Right lobe of liver (tissue), 6 donors: ENCODE measurements at places on chromosomes 4 and X.
A peak's percentile ranks its signal among the peaks of the same experiment; 100 is the strongest.

- no peak for DNase-seq
These were observed 69.9 kb downstream of the CHIC2 start for GRCh38 chr4:53994382-53995102.

GRCh38 chr4:78880874-78881492 lies 58.3 kb downstream of the PAQR3 start:
- no peak for DNase-seq

DNA sequence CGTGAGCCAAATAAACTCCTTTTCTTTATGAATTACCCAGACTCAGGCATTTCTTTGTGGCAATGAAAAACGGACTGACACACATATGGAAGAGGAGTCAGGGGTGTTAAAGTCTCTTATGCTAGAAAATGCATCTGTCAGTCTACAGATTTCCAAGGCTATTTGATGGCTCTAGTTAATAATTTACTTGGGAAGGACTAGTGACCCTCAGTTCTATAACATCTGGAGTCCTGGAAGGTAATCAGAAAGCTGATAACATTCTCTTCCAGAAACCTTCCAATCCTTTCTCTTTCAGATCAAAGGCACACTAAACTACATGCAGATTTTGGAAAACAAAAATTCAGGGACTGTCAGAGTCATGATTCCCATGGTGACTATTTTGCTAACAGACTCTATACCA lies 142.0 kb upstream of the TEX13D start:
- DNase-seq, result no peak

- no peak for DNase-seq
These were observed 434.9 kb downstream of the PDGFC start for GRCh38 chr4:156536661-156537060.

GRCh38 chrX:133579631-133580030 lies 164.3 kb upstream of the GPC4 start:
- DNase-seq, result no peak

DNA sequence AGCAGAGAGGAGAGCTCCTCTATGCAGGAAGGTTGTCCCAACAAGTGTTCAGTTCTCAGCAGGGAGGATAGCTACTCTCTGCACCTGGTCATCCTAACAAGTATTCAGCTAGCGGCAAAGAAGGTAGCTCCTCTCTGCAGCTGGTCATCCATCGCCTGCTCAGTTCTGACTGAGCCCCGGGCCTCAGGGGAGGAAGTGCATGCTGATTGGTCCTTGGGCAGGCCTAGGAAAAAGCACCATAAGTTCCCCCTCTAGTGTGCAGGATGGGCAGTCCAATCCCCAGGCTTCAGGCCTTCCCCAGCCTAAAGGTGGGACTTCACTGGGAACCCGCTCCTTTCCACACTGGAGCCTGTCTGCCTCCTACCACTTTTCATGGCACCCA lies 4.4 kb upstream of the FBXW7 start:
- no peak for DNase-seq

DNA sequence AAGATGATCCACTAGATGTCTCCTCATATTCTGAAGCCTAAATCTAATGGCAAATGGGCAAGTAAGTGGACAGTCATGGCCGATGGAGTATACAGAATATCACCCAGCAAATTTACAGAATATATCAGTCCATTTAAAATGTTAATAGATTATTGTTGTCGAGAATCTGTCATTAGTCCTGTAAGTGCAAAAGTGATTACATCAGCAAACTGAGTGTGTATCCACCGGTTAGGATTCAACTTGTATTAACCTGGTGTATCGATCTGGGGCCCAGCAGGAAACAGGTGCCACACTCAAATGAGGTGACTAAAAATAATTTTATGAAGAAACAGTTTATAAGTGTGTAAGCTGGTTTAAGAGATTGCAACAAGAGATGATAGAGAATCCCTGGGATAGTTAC lies 367.9 kb upstream of the FAM47C start:
- no peak for DNase-seq

- no peak for DNase-seq
These were observed 206.6 kb upstream of the HS3ST1 start for GRCh38 chr4:11635342-11635741.

- no peak for DNase-seq
These were observed 3.3 kb upstream of the KIAA1210 start for GRCh38 chrX:119130911-119131310.

- DNase-seq, result no peak
These were observed 51.9 kb downstream of the HMGB2 start for GRCh38 chr4:173282256-173282562.

- no peak for DNase-seq
These were observed 19.7 kb upstream of the ALG13 start for GRCh38 chrX:111661241-111661640.

GRCh38 chr4:62410371-62411003 lies 1210.4 kb downstream of the ADGRL3 start:
- no peak for DNase-seq

GRCh38 chrX:10157543-10157942 lies 768 bp downstream of the CLCN4 start:
- no peak for DNase-seq

- DNase-seq, result no peak
These were observed 5.3 kb upstream of the IDS start for GRCh38 chrX:149510386-149510785.

- DNase-seq, result no peak
These were observed 14.5 kb downstream of the WDFY3 start for GRCh38 chr4:84952004-84952403.

GRCh38 chr4:24471486-24472160 lies 112.7 kb downstream of the DHX15 start:
- peak; percentile 41 for DNase-seq

GRCh38 chr4:35464964-35465528 lies 779.3 kb downstream of the ARAP2 start:
- DNase-seq, result no peak

DNA sequence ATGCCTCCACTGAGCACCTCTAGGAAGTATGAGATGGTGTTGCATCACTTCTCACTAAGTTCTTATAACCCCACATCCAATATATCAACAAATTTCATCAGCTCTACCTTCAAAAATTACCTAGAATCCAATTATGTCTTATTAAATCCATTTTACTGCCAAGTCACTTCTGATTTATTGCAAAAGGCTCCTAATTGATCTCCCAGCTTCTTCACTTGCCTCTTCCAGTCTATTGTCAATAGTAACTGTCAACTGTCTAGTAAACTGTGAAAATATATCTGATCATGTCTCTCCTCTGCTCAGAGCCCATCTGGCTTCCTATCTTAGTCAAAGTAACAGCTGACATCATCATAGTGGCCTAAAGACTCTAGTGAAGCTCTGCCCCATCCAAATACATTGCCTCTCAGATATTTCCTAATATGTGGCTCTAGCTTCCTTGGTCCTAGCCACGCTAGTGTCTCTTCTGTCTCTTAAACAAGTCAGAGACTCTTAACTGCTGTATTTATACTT lies 414.5 kb upstream of the ATOH1 start:
- DNase-seq, result no peak

DNA sequence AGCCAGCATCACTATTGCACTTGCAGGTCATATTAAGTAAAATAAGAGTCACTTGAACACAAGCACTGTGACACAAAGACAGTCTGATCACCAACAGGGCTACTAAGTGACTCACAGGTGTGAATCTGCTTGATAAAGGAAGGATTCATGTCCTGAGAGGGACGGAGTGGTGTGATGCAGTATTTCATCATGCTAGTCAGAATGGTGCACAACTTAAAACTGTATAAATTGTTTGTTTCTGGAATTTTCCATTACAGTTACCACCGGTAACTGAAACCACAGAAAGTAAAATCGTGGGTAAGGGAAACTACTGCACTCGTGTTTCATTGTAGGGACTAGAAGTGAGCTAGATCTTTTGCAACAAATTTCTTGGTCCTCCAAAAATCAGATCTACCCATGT lies 109.7 kb downstream of the ELOVL6 start:
- DNase-seq, result no peak

GRCh38 chr4:143082701-143083100 lies 102.0 kb upstream of the USP38 start:
- no peak for DNase-seq

- no peak for DNase-seq
These were observed 707.1 kb upstream of the SLIT2 start for GRCh38 chr4:19544446-19545125.

GRCh38 chr4:138188406-138189084 lies 53.6 kb downstream of the SLC7A11 start:
- DNase-seq, result no peak

DNA sequence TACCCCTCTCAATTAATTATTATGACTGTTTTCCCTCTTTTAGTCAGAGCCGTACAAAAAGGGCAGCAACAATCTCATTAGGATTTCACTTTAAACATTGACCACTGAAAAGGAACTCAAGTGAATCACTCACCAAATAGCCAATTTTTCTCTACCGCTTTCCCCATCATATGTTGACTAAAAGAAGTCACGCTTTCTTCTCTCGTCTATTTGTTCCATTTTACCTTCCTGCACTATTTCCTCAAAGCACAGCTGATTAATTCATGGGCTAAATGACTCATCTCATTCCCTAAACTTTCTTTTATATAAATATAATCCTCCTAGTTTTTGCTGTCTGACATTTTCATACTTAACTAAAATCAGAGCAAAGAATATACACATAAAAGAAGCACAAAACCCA lies 8.2 kb downstream of the MID1 start:
- no peak for DNase-seq
